ENCODE measurements at places on chromosomes 6 and 20.

DNA sequence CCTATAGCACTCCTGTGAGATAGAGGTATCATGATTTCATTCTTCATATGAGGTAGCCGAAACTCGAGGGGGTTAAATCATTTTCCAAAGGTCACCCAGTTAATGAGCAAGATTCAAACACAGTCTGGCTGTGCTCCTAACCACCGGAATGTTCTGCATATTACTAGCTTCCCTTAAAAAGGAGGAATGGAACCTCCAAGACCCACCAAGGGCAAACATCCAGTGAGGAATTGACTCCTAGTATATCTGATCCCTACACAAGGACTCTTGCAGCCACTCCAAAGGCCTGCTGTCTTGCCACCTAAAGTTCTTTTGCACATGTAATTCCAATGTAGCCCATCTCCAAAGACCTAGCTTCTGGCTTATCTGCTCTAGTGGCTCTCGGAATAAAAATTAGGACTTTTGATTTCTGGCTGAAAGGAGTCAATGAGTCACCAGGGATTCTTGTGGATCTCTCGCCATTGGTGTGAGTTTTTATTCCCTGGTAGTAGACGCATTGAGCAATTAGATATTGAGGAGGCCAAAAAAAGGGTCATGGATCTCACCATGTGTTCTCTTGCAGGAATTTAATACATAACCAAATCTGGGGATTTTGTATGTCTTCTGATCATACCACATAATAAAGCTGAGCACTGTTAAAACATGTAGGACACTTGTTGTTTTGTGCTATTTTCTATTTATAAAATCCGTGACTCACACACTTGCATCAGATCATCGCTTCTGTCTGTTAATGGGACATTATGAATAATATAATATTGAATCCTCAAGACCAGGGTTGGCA lies 9.1 kb downstream of the BCAS1 start:
- DNase-seq = no peak

- DNase-seq = no peak
Observed at GRCh38 chr20:60653111-60653845, 598.8 kb upstream of the CDH4 start.

DNA sequence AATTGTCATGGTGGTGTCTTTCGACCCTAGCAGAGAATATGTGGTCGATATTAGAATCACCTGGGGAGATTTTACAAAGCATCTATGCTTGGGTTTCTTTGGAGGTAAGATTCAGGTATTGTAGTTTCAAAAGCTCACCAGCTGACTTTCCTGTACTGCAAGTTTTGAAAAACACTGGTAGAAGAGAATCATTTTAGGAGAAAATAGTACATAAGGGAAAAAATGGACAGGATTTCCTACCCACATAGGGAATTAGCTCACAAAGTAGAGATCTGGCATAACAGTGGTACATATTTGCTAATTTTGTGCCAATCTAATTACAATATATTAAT lies 27.4 kb upstream of the ABT1 start:
- DNase-seq = no peak

DNA sequence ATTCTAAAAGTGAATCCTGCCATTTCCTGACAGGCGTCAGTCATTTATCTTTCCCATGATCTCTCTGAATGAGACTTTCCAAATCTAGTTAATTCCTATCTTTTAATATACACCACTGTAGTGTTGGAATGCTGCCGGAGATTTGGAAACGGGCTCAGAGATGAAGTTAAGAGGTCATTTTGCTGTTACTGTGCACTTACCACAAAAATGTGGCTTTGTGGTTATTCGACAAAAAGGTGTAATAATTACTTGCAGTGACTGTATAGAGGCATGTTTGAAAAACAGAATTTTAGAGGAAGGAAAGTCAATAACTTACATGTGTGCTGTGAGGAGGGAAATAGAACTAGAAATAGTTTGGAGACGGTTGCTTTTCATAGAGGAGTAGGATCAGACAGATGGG lies 460.2 kb upstream of the BTBD3 start:
- DNase-seq = no peak

DNA sequence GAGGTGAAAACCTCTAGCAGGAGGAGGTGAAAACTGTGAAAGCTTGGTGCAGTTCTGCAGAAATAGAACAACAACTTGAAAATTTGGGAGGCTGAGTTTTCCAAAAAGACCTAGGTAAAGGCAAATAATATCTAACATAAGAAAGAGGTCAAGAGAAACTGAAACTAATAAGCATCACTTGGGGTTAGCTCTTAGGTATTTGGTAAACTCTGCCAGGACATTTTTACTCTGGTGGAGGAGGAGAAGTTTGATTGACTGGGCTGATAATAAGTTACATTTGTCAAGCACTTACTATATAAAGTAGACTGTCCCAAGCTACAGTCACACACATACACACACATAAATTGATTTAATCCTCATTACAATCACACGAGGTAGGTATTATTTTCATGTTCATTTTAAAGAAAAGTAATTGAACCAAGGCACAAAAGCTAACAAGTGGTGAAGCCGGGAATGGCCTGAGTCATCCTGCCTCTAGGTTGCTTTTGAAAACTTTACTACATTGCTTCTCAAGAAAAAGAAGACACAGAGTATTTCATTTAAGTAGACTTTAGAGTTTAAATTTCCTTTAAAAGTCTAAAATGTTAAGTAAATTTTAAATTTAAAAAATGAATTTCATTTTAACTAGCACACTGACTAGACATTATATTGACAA lies 275.5 kb downstream of the PTPRK start:
- DNase-seq = no peak

DNA sequence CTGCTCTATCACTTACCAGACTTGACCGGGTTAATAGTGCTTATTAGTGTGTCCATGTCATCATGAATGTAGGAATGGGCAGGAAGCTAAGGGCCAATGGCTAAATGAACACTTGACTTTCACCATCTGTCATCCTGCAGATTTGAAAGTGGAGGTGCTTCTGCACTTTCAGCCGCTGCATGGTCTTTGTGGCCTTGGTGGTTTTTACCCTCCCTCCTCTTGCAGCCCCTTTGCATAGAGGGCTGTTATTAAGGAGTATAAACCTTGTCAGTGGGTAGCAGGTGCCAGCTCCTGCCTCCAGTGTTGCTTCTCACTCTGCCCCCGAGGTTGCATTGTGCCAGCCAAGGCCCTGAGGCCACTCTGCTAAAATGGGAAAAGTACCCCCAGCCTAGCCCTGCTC lies 122.2 kb upstream of the TNFAIP3 start:
- DNase-seq = no peak

DNA sequence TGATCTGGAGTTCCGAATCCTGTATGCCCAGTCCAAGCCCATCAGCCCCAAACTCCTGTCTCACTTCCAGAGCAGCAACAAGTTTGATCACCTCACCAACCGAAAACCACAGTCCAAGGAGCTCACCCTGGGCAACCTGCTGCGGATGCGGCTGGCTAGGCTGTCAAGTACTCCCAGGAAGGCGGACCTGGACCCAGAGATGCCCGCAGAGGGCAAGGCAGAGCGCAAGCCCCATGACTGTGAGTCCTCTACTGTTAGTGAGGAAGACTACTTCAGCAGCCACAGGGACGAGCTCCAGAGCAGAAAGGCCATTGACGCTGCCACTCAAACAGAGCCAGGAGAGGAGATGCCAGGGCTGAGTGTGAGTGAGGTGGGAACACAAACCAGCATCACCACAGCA lies 10.5 kb upstream of the DHX35 start:
- no peak for DNase-seq

DNA sequence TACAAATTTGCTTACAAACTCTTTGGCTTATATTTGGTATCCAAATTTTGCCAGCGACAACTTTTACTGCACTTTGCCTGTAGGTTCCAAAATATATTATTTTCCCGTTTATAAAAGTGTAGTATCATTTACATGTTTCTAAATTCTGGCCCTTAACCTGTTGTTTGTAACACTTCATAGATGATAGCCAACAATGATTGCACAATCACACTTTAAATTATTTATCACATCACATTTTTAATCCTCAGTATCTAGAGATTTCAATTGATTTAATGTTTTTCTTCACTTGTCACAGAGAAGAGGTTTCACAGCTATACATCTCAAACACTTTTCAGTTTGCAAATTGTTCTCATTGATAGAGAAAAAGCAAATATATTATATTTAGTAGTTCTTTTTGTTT lies 1151.2 kb upstream of the EYS start:
- no peak for DNase-seq

DNA sequence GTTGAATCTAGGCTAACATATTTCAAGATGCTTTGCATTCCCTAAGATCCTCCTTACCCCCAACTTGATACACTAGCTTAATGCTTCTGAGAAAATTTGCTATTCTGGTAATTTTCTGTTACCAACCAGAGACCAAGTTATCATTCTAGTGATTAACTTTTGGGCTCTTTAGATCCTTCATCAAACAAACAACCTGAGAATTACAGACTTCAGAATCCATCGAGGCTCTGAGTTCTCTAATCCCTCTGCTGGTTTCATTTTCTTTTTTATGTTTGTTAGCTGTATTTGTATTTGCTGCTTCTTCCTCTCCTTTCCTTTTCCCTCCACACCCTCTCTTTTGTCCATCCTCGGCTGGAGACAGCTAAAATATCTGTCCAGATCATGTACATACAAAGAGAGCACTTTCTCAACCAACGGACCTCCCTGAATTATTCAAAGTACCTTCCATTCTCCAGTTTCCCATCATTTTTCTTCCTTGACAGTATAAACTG lies 98.7 kb upstream of the RIPOR2 start:
- DNase-seq = no peak

DNA sequence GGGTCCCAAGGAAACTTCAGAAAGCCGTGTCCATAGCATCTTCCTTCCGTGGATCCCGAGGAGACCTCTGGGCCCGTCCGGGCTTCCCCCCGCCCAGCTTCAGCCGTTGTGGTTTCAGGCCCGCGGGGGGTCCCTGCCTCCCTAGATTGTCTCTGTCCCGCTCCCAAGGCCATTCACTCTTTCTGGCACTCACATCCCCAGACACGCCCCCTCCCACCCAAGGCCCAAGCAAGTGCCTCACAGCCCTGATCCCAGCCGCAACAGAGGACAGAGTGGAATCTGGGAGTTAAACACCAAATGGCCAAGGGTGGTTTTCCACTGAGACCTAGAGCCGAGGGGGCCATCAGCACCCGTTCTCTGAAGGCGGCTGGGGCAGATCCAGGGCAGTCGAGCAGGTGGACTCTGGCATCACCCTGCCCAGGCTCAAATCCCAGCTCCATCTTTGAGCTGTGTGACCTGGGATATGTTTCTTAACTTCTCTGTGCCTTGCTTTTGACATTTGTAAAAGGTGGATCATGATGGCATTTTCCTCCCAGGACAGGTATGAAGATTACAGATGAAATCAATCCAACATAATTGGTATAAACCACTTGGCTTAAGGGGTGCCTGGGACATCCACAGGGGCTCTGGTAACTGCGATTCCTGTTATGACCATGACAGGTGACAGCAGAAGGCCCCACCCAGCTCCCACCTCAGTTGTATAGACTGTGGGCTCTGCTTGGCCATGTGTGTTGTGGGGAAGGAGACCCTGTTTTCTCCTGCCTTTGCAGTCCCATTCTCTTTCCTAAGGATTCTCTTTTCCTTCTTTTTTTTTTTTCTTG lies 48.1 kb downstream of the CTCFL start:
- no peak for DNase-seq

- peak; percentile 66 for DNase-seq
Observed at GRCh38 chr6:155079985-155080452, 84.9 kb downstream of the TIAM2 start.

DNA sequence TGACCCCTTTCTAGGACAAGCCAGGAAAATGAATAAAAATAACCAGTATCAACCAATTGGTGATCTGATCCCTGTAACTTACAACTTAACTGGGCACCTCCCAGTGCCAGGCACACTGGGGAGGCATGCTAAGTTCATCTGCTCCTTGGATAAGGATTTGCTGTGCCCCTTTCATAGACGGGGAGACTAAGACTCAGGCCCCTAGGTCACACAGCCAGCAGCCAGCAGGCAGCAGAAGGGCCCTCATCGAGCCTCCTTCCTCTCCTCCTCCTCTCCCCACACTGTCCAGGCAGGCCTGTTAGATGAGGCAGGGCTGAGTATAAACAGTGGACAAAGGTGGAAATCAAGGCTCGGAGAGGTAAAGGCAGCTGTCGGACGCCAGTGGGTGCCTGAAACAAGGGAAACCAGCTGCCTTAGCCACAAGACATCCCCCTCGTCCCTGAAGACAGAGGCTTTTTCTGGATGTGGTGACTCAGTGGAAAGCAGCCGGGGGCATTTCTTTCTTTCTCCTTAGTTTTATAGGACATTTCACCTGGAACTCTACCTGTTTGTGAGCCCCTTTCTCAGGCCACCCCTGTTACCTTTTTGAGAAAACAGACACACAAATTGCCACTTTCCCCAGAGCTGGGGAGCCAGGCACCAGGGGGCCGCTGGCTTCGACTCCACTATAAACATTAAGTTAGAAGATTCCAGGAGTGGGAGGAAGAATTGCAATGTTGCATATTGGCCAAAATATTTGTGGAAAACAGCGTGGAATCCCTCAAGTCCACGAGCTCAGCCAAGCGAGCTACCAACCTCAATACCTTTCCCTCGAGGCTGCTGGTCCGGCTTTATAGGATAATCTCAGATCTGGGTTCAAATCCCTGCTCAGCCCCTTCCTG lies 166.0 kb downstream of the PREX1 start:
- DNase-seq = no peak

DNA sequence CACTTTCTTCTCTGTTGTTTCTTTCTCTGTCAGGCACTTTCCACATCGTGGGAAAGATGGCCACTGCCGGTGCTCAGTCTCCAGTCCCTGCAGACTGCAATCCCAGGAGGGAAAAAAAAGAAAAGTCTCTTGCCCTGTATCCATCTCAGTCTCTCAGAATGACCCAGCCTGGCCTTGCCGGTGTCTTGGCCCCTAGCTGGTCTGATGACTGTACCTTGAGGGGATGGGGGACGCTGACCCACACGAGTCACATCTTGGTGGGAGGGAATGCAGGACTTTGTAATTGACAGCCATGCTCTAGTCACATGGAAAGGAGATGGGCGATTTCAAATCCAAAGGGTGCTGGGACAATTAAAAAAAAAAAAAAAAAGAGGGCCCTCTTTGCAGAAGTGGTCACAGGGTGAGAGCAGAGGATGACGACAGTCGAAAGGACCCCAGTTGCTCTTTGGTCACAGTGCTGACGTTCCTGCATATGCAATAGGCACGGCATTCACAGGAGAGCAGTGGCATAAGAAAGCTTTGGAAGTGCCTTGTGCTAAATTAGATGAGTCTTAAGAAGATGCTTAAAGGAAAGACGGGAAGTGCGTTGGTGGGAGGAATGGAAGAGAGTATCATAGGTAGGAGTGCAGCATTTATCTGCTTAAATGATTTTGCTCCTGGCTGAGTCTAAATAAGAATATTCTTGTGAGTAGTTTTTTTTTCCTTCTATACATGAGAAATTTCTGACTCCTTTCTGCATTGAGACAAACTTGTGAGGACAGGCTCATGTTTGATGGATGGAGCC lies 63.9 kb upstream of the AKAP12 start:
- no peak for DNase-seq

DNA sequence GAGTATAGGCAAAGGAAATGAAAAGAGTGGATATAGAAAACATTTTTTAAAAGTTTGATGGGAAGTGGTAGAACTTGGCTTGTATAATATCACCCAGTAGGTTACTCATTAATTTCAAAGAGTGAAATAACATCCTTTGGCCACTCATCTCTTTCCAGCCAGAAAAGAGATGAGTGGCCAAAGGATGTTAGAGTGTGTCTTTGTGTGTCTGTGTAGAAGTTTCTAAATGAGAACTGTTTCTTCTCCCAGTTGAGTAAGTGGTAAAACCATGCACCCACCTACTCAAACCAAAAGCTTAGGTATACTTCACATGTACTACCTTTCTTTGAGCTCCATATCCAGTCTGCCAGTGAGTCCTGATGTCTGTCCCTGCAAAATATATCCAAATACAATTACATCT lies 47.7 kb upstream of the TMEM244 start:
- peak; percentile 66 for DNase-seq
